ENCODE measurements at places on chromosomes 2 and 18.

DNA sequence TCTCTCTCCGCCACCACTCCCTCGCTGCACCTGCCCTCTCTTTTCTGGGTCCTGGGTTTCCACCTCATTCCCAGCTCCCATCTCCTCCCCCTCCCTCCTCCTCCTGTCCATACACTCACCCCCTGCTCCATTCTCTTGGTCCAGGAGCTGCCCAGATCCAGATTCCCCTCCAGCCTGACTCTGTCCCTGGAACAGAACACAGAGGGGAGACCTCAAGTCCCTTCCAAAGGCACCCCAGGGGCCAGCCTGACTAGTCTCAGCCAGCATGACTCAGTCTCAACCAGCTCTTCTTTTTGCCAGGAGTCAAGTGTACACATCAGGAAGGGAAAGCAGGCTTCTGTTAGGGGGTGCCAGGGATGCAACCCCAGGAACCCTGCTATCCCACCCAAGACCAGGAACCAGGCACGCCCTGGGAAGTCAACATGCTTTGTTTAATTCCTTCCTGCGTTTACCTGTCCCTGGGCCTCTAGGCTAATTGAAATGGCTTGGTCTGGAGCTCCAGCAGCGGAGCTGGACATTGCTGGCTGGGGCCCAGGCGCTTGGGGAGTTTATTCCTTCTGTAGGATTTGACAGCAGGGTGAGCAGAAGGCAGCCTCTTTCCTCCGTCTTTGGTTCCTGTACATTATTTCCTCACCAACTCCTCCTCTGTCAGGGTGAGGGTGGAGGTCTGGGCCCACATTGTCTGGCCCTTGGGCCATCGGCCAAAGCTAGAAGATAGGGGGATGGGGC is 28.4 kb upstream of the SELENOI start:
- DNase-seq, result no peak

DNA sequence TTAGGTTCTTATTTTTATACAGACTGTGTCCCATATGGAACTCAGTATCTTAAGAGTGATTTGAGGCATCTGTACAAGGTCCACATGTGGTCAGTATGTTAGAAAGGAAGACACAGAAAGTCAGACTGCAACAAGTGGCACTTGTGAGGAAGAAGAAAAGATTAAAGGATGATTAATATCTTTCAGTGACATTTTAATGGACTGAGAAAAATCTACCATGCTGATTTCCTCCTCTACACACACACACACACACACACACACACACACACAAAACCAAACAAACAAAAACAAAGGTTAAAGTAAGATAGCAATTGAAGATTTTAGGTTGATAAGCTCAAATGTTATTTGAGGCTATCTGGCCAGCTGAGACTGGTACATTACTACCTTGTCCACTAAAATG is 94.5 kb upstream of the CHRNA1 start:
- no peak for DNase-seq

DNA sequence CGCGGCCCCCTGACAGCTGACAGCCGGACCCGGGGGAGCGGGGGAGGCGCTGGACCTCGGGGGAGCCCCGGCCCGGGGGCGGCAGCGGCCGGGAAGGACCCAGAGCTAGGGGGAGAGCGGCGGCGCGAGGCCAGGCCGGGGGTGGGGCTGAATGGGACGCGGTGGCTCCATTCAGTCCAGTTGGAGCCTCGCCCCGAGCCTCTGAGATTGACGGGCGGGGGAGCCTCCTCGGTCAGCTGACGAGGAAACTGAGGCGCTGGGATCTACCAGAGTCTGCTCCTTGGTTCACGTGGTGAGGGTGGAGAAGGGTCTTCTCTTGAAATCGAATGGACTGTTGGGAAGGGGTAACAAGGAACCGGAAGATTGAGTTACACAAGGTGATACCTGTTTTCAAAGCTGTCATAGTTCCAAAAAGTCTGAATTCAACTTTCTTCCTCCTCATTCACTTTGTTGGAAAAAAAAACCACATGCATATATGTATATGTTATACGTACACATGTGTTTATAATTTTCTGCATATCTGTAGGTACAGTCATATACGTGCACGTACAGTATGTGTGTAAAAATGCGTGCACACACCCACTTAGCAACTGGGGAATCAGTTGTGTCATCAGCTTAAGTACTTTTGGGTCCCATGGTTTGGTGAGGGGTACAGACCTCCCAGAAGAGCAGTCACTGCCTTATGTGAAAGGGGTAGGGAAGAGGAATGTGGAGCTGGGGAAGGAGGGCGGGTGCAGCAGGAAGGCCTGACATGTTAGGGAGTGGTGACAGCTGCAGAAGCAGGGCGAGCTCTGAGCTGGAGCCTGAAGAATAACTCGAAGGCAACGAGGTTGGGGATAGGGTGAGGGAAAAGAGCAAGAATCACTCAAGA is 628 bp downstream of the PPP1R7 start:
- DNase-seq, result peak; percentile 9

DNA sequence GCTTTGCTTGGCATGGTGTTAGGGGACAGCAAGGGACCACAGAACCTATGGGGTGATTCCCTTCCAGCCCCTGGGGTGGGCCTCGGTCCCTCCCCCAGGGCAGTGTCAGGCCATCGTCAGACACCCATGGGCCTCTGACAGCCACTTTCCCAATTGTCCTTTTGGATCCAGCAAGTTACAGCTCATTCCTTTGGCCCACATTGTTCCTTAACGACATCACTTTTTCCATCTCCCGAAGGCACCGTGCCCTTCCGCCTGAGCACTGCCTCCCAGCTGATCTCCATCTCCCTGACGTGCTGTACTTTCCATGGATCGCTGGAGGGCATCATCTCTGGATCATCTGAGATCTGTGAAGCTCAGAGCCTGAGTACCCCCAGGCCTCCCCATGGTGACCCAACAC is 10.4 kb upstream of the KCNK3 start:
- no peak for DNase-seq

DNA sequence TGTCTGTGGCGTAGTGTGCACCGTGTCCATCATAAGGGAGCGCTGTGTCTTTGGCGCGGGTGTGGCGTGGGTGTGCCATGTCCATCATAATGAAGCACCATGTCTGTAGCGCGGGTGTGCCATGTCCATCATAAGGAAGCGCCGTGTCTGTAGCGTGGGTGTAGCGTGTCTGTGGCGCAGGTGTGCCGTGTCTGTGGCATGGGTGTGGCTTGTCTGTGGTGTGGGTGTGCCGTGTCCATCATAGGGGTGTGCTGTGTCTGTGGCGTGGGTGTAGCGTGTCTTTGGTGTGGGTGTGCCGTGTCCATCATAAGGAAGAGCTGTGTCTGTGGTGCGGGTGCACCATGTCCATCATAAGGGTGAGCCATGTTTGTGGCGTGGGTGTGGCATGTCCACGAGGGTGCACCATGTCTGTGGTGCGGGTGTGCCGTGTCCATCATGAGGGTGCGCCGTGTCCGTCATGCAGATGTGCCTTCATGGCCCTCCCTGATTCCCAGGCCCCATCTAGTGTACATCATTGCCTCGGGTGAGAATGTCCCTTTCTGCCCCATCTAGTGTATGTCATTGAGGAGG is 275.0 kb downstream of the GBX2 start:
- DNase-seq, result no peak

- DNase-seq, result no peak
Observed at GRCh38 chr2:226216575-226216974, 583.0 kb downstream of the IRS1 start.

DNA sequence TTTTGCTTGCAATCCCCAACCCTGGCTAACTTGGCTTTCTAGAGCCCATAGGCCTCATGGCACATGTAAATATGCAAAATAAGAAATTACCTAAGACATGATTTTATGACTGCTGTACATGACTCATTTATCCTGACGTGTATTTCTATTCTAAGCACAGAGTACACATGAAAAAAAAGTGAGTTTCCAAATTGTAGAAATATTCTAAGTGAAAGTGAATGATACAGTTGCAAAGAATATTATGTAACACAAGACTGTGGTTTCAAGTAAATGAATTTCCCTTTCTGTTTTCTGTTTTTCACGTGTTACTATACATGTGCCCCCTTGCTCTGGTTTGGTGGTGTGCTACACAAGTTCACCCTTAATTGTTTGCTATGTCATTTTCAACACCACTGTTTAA is 162.4 kb downstream of the LRP1B start:
- DNase-seq, result no peak

GRCh38 chr2:171787333-171788072 is 100.2 kb downstream of the DYNC1I2 start:
- no peak for DNase-seq

- DNase-seq, result no peak
Observed at GRCh38 chr2:158178646-158179045, 77.0 kb downstream of the UPP2 start.

DNA sequence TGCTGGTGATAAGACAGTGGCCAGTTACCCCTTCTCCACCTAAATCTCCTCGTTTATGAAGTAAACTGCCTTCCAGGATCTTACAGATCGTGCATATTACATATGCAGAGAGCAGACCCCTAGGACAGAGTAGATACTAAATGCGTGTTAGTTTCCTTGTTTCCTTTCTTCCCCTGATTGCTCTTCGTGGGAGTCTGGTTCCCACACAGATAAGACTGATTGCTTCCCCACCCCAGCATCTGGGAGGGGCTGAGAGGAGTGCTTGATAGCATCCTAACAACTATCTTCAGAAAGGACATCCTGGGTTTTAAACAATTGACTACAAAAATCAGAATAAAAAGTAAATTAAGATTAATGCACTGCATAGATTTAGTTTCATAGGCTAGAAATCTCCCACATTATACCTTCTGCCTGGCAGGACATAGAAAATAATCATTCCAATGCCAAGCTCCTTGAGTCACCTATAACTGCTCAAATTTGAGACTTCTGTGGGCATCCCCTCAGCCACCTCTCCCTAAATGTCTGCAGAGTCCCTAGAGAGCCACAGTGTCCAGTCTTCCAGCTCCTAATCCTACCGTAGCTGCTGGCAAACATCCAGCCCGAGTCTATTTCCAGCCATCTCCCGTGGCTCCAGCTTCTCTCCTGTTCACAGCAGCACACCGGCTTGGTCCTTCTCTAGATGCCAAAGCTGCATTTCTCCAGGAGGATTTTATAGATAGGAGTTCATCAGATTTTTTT is 128.3 kb downstream of the LRRC30 start:
- DNase-seq, result no peak

DNA sequence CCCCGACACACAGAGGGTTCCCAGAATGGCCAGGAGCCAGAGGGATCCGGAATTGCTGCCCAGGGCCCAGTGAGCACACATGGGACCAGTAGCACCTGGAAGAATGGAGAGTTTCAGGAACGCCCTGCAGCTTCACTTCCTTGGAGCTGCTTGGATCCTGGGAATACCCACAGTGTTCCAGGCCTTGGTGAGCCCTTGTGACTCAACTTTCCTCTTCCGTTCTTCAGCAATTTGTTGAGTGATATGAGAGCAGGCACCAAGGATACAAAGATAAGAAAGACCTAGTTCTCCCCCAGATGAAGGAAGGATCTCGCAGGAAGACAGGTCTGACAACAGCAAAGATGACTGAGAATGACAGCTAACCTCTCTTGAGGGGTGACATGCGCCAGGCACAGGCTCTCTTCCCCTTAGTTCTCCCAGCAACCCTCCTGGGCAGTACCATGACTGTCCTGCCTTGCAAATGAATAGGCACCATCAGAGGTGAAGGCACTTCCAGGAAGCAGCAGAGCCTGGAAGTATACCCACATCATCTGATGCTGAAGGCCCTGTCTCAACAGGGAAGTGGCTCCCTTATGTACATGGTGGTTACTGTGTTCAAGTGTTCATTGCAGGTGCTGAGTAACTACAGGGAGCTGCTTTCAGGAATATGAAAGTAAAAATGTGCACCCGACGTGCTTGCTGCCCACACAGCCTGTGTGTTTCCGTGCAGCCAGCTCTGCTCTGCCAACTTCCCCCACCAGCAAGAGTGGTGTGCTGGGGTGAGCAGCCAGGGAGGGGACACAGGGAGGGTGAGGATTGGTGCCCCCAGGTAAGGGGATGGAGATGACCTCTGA is 116.2 kb downstream of the STPG4 start:
- peak; percentile 5 for DNase-seq

- no peak for DNase-seq
Observed at GRCh38 chr2:151043484-151043883, 218.2 kb downstream of the RBM43 start.

DNA sequence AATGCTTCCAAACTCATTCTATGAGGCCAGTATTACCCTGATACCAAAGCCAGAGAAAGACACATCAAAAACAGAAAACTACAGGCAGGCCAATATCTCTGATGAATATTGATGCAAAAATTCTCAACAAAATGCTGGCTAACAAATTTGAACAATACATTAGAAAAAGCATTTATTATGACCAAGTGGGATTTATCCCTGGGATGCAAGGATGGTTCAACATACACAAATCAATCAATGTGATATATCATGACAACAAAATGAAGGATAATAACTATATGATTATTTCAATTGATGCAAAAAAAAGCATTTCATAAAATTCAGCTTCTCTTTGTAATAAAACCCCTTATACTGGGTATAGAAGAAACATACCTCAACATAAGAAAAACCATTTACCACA is 550.9 kb downstream of the ADCYAP1 start:
- no peak for DNase-seq

GRCh38 chr2:206428783-206429182 is 14.5 kb upstream of the ADAM23 start:
- no peak for DNase-seq

GRCh38 chr2:196067088-196067382 is 1.6 kb downstream of the DNAH7 start:
- DNase-seq, result no peak

- no peak for DNase-seq
Observed at GRCh38 chr18:52510139-52510538, 170.1 kb downstream of the DCC start.

GRCh38 chr2:104831742-104832141 is 22.2 kb upstream of the POU3F3 start:
- DNase-seq, result no peak

DNA sequence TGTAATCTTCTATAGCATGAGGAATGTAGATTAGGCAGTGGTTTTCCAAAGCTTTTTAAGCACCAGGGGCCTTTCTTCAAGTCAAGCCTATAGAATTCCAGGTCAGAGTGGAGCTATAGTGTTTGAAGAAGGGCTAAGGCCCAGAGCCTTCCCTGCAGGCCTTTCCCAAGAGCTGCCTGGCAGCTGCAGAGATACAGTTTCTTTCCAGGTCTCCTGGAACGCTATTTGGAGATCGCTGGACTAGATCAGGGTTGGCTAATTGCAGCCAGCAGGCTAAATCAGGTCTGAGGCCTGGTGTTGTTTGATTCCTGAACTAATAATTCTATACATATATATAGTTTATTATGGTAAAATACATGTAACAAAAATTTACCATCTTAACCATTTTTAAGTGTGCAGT is 319.0 kb upstream of the SPRED2 start:
- no peak for DNase-seq

DNA sequence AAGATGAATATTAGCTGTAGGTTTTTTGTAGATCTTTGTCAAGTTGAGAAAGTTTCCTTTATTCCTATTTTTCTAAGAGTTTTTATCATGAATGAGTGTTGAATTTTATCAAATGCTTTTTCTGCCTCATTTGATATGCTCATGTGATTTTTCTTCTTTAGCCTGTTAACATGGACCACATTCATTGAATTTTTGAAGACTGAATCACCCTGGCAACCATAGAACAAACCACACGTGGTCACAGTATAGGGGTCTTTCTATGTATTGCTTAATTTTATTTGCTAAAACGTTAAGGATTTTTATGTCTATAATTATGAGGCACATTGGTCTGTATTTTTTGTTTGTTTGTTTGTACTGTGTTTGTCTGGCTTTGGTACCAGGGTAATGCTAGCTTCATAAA is 201.7 kb upstream of the CWC22 start:
- no peak for DNase-seq

Measured in stimulated activated CD4-positive, alpha-beta T cell treated with anti-CD3 and anti-CD28 coated beads, Interleukin-1b, Interleukin-23, amount 100 ng/mL, for 24 hours (primary cell).